H9 (cell line): ENCODE measurements at places on chromosomes 4 and X. TPM values are rescaled to one million over a fixed set of nuclear protein-coding genes. Genes with fewer than 3 reads are reported as not detected.

- no peak for DNase-seq
These were observed 54.5 kb upstream of the HPSE start for GRCh38 chr4:83389037-83389720.

DNA sequence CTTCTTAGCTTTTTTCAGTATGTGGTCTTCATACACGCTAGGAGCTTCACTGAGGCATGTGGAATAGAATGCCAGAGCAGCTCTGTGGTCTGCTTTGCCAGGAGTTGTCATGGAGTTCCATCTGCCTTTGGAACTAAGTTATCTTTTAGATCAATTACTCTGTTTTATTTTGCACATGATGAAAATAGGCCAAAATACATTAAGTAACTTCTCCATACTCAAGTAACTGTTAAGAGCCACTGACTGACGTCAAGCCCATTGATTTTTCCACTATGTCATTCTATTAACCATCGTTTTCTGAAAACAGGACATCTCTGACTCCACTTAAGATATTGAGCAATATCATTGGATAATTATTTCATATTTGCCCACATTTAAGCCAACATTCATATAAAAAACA, 415.1 kb upstream of the MAD2L1 start:
- DNase-seq, result no peak

DNA sequence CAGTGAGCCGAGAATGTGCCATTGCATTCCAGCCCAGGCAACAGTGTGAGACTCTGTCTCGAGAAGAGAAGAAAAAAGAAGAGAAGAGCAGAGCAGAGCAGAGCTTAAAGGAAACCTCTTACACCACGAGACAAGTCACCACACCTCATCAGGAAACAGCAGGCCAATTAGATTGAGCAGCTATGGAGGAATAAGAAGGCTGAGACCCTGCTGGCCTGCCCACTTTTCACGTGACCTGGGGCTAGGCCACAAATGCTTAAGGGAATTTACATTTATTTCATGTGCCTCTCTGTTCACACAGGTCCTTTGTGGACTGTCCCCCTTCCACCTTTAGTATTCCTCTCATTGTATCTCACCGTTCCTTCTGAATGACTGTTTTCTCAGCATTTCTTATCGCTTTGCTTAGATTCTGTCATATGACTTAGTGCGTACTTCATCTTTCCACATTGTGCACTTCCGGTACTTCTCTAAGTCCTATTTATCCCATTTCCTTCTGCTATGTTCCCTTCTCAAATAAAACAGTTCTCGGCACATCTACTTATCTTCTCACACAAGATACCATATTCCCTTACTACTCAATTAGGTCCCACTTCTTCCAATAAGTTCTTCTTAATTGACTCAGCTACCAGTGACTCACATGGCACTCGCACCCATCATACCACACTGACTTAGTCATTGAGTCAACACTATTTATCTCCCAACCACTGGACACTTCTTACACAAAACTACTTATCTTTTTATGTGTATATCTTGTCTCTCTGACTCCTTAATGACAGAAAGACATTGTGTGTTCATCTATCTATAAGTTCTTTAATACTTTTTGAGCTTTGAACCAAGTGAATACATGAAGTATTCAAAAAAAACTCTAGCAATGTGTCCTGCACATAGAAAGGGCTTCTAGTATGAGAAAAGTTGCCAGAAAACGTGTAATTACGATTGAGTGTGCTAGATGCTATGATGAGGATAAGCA, 11.0 kb downstream of the CUL4B start:
- no peak for DNase-seq

GRCh38 chr4:59818656-59819055, 1381.5 kb upstream of the ADGRL3 start:
- no peak for DNase-seq

GRCh38 chr4:189069772-189070171, 870.9 kb upstream of the FRG1 start:
- DNase-seq, result no peak

DNA sequence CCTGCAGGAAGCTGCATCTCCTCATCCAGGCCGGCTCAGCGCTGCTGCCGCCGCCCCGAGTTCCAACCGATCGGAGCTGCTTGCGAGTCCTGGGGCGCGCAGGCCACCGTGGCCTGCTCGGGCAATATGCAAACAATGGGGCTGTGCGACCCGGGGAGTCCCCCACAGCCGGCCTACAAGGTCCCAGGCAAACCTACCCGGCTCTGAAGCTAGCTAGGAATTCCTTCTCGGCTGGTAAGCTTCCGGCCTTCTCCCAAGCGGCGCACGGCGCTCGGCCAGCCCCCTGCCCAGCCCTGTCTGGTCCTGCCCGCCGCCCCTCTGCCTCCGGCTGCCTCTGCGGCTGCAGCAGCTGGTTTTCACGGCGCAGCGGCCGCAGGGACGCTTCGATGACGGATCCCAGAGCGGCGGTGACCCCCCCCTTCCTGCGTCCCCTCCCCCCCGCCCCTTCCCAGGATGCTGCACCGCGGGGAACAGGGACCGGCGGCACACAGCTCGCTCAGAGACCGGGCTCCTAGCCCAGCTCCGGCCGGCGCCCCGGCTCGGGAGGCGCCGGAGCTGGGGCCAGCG, 59.4 kb downstream of the TSC22D3 start:
- DNase-seq, result peak; percentile 76

GRCh38 chrX:5842601-5843000, 386.1 kb downstream of the NLGN4X start:
- no peak for DNase-seq

- DNase-seq, result peak; percentile 36
These were observed 139.2 kb downstream of the NWD2 start for GRCh38 chr4:37383579-37384229.

DNA sequence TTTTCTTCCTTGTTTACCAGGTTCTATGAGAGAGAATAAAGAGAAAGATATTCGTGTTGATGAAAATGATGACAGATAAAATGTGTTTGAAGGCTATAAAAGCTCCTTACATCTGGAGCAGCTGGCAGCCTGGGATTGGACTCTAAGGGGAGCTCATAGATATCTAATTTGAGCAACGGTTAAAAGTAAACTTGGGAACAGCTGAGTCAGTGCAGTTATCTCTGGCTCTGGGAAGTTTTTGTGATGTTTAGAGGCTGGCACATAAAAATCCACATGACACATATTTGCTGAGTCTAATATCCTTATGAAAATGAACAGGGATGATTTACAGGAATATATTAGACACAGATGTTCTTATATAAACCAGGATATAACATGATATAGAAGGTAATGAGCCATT, 331.8 kb upstream of the TENM3 start:
- DNase-seq, result no peak

DNA sequence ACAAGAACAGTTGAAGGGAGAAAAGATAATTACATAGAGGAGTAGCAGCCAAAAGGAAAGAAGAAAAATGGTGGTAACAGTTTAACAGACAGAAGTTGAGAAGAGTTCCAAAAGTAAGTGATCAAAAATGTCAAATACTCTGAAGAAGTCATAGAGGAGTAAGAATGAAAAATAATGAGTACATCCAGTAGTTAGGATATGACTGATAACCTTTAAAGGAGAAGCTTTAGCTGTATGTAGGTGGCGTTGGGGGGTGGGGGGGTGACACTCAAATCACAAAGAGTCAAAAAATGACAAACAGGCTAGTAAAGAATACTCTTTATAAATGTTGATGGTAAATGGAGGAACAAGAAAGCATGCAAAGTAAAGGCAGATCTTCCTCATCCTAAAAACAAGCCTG, 40.6 kb downstream of the RAB33A start:
- no peak for DNase-seq

The CPE gene
- 10.0 and 11.6 TPM in 2 replicates for total RNA-seq

The GPC3 gene
- 106 and 108 TPM in 2 replicates for total RNA-seq

The CT45A3 gene
- total RNA-seq, result not detected in 2 replicates

The AADAT gene
- 14.1 and 14.6 TPM in 2 replicates for total RNA-seq

The HPGDS gene
- not detected in 2 replicates for total RNA-seq

The LRCH2 gene
- 6.3 and 6.6 TPM in 2 replicates for total RNA-seq

The PCDH10 gene
- total RNA-seq, result 6.9 and 8.1 TPM in 2 replicates
